ENCODE measurements at places on chromosomes 13 and 19.

- no peak for DNase-seq
These were observed 1139.7 kb upstream of the SPRY2 start for GRCh38 chr13:81480634-81481033.

- no peak for DNase-seq
These were observed 8.5 kb downstream of the MBD3L1 start for GRCh38 chr19:8840708-8841107.

- no peak for DNase-seq
These were observed 124.5 kb downstream of the AKAP11 start for GRCh38 chr13:42396501-42396900.

DNA sequence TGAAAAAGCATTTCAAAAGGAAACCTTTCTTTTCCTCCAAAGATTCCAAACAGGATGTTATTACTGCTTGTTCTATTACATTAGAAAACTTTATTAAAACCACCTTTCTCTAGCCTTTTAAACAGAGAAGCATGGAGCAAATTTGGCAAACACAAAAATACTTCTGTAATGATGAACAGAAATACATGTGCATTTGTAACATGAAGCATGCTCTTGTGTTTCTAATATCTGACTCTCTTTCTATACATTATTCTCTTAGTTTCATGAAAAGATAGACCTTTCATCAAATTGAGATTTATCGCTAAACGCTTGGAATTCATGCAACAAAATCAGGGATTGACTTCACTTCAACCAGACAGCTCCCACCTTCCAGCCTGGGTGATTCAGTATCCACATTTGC, 152.8 kb upstream of the IRS2 start:
- no peak for DNase-seq

- no peak for DNase-seq
These were observed 3.5 kb downstream of the MKNK2 start for GRCh38 chr19:2047449-2048103.

GRCh38 chr19:49148044-49148682, 7.0 kb downstream of the HRC start:
- no peak for DNase-seq

GRCh38 chr13:96581741-96582140, 412.5 kb downstream of the OXGR1 start:
- no peak for DNase-seq

DNA sequence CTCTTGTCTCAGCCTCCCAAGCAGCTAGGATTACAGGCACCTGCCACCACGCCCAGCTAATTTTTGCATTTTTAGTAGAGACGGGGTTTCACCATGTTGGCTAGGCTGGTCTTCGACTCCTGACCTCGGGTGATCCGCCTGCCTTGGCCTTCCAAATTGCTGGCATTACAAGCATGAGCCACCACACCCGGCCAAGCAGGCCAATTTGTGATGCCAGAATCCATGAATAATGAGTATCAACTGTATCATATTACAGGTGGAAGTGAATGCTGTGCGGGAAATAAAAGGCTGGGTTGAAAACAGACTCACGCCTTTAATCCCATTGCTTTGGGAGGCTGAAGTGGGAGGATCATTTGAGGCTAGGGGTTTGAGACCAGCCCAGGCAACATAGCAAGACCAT, 3.6 kb upstream of the NFILZ start:
- DNase-seq: no peak

- no peak for DNase-seq
These were observed 4.9 kb upstream of the OR10H2 start for GRCh38 chr19:15722956-15723355.

DNA sequence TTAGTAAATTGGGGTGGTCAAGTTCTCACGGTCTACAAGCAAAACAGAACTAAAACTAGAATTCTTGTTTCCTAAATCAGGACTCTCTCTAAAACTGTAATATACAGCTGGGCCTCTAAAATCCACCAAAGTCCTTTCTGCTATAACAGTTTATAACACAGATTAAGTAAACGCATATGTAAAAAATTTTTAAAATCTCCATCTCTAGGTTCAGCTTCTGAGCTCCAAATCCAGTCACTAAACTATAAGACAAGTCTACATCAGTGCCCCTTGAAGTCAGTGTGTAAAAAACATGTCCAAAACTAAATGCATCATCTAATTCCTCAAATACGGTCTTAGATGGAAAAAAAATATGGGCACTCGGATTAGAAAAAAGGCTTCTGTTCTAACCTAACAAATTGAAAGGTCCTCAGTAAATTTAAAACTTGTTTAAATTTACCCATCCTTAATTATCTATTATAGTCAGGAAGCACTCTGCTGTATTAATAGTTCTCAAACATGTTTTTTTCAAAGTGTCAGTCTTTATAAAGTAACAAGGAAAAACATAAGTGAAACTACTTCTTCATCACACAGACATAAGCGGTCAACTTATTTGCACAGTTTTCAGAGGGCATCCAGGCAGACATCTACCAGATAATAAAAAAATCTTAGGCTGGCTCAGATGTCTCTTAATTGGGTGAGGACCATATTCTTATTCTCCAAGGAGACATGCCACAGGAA, 33.6 kb downstream of the ELF1 start:
- DNase-seq: no peak

DNA sequence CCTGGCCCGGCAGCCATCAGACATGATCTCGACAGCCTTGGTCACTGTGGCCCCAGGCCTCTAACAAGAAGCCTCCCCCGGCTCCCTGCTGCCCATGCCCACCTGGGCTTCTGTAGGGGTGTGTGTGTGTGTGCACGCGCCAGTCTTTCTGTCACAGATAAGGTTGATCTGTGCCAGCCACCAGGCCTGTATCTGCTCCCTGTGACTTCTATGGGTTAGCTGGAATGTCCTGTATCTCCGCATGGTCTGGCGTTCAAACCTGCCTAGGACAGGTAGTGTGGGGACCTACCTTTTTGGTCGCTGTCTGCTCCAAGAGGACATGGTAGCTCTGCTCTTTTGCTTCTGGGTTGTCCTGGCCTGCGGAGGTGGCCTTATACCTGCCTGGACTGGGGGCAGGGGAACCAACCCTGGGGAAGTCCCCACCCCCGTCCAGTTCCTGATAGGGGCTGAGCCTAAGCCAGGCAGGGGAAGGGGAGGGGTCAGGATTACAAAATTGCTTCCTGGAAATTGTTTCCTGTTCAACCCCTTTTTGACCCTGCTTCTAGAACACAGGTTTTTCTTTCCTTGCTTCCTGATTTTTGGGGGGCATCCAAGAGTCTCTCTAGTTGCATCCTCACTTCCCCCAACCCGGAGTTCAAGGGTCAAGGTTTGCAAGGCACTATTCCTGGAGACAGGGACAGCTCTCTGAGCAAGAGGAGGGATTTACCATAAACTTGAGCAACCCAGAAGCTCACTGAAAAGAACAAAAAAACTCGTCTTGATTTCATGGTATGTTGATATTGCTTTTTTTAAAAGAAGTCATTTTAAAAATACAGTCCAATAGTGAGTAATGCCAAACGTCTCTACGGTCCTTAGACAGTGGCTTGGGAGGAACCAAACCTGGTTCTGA, at the start of gene LRG1:
Gene LRG1, minus strand, starts transcription at position 344 of the 889 bp plus-strand sequence. Its CDS starts 23 bp downstream, at position 321.
- no peak for DNase-seq

- no peak for DNase-seq
These were observed 42.0 kb downstream of the KLF2 start for GRCh38 chr19:16366433-16367260.

DNA sequence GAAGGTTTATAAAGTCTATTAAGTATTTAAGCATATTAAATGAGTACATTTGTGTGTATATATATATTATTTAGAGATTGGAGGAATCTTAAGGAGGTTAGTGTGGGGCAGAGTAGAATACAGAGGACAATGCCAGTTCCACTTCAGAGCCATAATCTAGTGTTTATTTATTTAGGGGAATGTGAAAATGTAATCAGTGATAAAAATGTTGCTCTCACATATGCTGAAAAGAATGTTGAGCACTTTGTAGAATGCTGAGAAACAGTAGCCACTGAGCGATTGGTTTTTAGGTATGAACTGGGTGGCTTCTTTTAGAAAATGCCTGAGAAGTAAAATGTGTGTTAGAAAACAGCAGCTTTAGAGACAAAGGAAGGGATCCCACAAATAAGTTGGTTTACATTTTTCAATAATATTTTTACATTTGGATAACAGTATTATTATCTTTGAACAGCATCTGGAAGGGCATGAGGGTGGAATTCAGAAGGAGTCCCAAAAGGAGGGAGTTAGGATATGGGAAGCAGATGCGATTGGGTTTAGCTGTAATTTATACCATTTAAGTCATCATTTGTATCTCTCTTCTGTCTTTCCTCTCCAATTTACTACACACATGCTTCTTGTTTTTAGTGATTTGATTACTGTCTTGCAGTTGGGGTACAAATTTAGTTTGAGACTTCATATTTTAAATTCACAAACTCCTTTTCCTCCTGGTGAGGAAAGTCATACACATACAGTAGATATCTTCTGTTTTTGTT, 68.6 kb downstream of the NDFIP2 start:
- DNase-seq: no peak

GRCh38 chr13:95627590-95627989, 16.9 kb downstream of the DZIP1 start:
- no peak for DNase-seq

GRCh38 chr13:25966086-25966485, 85.7 kb downstream of the SHISA2 start:
- no peak for DNase-seq

- DNase-seq: no peak
These were observed 1.1 kb downstream of the CCDC97 start for GRCh38 chr19:41311072-41311471.

- DNase-seq: no peak
These were observed 34.1 kb downstream of the CSNK1G2 start for GRCh38 chr19:1975162-1975480.

- DNase-seq: no peak
These were observed 27.0 kb downstream of the TMEM161A start for GRCh38 chr19:19111136-19111835.

DNA sequence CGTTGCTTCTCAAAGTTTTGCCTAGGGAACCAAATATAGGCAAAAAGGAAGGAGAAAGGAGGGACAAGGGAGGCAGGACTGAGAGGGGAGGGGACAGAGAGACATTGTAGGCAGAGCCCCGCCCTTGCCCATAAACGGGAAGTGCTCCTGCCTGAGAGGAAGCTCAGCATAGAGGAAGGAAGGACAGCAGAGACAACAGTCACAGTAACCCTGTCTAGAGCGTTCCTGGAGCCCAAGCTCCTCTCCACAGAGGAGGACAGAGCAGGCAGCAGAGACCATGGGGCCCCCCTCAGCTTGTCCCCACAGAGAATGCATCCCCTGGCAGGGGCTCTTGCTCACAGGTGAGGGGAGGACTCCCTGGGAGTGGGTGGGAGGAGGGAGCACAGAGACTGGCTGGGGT, at the start of gene CEACAM21:
Gene CEACAM21, plus strand, starts transcription at position 169 of the 400 bp plus-strand sequence. Its CDS starts 109 bp downstream, at position 278.
- no peak for DNase-seq

GRCh38 chr13:43088093-43088511, 64.7 kb downstream of the DNAJC15 start:
- DNase-seq: no peak

GRCh38 chr19:1060689-1061088, 6.3 kb upstream of the ARHGAP45 start:
- no peak for DNase-seq

DNA sequence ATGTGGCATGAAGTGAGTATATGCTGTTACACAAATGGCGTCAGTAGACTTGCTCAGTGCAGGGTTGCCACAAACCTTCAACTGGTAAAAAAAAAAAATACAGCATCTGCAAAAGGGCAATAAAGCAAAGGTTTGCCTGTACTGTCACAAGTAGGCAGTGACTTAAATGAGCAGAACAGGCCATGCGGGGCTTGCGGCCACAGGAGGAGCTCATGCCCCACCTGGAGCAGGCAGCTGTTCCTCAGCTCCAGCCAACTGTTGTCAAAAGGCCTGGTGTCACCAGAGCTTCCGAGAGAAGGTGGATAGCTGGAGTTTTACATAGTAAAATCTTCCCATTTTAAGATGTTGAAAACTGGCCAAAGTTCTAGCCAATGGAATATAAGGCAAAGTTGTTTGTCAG, 7.7 kb downstream of the ATP7B start:
- no peak for DNase-seq

DNA sequence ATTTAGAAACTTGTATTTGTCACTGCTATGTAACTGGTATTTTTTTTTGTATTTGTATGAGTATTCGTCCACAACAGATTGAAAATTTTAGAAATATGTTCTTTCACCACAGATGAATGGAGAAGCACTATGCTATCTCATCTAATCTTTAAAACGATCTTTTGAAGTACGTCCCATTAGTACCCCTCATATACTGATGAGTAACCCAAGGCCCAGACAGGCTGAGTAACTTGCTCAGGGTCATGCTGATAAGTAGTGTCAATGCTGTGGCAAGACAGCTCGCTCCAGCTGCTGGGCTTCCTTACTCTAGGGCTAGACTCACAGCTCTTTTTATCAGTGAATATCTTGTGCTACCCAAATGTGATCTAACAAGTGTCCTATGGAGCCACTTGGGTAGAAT, 154.2 kb downstream of the SUCLA2 start:
- DNase-seq: no peak

DNA sequence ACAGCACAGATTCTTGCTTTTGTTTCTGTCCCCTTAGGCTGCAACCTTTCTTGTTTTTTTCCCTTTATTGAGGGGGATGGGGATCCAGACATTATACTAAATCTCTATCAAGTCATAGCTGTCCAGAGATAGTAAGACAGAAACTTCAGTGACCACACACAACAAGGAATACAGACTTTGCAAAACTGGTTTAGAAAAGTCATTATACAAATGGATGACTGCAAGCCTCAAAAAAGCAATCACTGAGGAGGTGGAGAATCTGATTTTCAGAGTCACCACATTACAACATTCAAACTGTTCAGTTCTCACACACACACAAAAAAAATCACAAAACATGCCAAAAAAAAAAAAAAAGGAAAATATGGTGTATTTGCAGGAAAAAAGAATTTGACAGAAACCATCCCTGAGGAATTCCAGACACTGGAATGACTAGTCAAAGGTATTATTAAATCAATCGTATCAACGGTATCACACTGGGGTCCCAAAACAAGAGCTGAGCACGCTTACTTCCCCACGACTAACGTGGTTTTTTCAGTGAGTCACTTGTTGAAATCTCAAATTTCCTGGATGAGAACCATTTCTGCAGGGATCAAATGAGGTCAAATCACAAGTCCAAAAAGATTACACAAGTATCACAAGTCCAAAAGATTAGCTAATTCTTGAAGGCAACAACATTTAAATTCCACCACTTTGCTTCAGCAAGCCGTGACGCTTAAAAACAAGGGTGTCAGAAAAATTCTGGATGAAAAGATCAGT, 41.2 kb downstream of the USP12 start:
- no peak for DNase-seq
